Pulmonary artery endothelial cell (primary cell): ENCODE measurements at places on chromosomes 4 and X.

DNA sequence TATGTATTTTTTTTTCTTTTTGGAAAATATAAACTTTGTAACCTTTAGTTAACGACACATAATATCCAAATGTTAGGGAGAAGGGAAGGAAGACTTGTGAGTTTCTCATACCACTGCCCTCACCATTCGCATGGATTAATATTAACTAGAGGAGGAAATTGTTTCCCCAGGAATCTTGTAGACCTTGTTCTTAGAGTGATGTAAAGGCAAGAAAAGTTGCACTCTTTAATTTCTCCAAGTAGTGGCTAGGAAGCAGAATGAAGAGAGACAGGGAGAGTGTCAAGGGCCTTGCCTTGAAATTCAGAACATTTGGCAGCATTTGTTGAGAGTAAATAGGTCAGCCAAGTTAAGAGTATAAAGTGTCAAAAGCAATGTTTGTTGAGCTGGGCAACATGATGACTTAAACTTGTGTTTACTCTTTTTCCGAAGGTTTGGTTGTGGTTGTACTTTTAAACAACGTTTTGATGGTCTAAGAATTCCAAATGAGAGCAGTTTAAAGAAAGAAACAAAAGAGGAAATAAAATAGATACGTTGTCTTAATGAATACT, 105.7 kb downstream of the TENM3 start:
- no peak for DNase-seq

DNA sequence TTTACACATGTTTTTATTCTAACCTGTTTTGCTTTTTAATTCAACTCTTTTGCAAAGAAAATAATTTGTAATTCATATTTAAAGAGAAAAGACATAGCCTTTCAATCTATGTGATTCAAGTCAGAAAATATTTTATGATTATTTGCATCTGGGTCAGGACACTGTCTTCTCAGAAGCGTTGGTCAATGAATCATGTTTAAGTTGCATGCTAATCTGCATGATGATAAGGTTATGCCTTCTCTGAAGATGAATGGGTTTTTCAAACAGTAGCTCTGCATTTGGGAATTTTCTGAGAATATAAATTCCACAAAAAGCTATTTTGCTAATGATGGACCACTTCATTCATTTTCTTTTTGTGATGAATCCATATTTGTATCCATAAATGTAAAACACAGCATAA, 282.5 kb downstream of the TMA16 start:
- no peak for DNase-seq

DNA sequence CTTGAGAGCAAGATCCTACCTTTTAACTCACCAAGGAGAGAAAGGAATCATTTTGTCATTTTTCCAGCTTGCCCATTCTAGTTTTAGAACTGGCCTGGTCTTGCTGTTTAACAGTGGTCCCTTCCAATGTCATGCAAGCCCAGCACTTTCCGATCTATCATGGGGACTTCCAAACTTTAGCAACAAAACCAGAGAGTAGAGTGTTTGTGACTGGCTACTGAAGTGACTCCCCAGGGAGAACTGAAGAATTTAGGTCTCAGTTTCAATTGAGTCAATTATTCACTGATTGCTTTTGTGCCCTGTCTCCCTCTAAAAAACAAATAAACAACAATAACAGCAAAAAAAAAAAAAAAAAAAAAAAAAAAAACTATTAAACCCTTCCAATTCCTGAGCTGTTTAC, 108.3 kb downstream of the LHFPL1 start:
- no peak for DNase-seq

DNA sequence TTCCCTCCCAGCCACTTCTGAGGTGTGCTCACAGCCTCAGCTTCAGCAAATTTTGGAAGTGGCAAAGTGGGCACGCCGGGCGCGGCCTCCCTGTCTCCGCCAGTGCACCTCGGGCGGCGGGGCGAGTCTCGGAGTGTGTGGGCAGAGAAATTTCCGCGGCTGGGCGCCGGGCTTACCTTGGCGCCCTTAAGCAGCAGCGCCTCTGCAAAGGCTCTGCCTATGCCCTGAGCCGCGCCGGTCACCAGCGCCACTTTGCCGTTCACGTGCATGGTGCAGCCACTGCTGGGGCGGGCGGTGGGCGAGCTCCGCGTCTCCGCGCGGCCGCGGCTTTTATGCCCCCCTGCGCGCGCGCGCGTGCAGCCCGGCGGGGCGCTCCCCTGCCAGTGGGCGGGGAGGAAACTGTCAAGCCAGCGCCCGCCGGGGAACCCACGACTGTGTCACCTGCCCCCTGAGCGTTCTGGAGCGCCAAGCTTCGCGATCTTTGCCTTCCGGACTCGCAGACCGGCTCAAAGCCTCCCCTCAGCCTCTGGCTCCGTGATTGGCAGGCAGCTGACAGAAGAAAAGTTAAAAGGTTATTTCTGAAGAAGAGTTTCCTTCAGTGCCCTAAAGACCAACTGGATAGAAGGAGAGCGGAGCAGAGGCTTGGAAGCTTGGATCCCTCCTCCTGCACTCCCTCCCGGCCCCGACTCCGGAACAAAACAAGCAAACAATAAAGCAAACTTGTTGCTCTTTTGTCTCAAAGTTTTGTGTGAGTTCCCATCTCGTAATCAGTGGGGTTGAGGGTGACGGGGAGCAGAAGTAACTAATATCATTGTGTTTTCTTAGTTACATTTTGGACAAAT, at the start of gene HPGD:
HPGD (minus strand) TSS at position 306 of the 842 bp plus-strand sequence; CDS start at position 269, 37 bp downstream.
- DNase-seq, result no peak

GRCh38 chrX:45768666-45769236, 568.1 kb upstream of the DIPK2B start:
- DNase-seq, result no peak

DNA sequence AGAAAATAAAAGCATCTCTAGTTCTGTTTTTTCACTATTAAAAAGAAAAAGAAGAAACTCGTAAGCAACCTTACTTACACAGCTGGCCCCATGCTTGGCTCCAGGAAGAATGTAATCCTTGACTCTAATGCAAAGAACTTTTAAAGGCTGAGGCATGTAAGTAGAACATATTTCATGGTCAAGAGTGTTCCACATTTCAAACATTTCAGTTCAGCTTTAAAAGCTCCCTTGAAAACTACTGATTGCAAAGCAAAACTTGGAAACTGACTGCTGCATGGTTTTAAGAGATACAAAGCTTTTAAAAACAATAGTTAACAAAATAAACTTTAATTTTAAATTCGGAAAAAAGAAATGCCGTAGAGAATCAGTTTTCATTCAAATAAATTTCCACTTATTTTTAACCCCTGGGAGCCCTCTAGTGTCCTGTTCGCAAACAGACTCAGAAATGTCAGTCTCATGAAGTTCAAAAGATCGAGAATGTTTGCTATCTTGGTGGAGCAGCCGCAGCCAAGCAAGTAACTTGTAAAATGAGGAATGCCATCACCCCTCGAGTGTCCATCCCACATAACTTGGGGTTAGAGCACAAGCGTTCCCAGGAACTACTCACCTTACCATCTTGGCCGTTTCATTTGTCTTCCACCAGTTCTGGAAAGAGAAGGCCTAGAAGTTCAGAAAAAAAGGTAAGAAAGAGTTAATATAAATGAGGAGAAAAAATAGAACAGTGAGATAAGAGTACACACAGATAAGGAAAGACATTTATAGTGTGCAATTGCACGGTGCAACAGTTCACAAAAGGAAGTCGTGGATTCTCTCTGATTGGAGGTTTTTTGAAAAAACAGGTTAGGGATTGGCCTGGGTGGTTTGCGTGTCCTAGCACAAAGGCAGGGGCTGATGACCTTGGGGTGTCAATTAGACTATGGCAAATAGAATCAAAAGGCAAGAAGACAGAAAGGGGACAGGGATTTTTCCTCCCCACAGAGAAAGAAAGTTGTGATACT, at the start of gene GASK1B:
GASK1B (minus strand) TSS at position 765 of the 998 bp plus-strand sequence. CDS start 1,650 bp downstream, outside the sequence.
- DNase-seq, result no peak

- no peak for DNase-seq
These were observed 17.6 kb downstream of the GRIA3 start for GRCh38 chrX:123201720-123202119.

DNA sequence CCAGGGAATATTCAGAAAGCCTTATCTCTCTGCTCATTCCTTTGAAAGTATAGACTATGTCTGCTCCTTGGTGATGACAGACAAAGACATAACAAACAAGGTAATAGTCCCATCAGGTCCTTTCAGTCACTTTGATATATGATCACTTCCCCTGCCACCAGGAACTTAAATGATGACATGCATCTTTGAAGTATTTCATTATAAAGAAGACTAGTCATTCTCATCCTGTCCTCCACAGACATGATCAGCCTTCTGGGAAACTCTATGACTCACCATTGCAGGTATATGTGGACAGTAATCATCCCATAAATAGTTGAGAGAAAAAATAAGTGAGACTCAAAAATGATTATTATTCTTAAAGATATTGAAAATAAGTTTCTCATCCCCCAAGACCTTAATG, 117.5 kb upstream of the VCX2 start:
- no peak for DNase-seq

- no peak for DNase-seq
These were observed 67.8 kb downstream of the REPS2 start for GRCh38 chrX:17014216-17014615.

DNA sequence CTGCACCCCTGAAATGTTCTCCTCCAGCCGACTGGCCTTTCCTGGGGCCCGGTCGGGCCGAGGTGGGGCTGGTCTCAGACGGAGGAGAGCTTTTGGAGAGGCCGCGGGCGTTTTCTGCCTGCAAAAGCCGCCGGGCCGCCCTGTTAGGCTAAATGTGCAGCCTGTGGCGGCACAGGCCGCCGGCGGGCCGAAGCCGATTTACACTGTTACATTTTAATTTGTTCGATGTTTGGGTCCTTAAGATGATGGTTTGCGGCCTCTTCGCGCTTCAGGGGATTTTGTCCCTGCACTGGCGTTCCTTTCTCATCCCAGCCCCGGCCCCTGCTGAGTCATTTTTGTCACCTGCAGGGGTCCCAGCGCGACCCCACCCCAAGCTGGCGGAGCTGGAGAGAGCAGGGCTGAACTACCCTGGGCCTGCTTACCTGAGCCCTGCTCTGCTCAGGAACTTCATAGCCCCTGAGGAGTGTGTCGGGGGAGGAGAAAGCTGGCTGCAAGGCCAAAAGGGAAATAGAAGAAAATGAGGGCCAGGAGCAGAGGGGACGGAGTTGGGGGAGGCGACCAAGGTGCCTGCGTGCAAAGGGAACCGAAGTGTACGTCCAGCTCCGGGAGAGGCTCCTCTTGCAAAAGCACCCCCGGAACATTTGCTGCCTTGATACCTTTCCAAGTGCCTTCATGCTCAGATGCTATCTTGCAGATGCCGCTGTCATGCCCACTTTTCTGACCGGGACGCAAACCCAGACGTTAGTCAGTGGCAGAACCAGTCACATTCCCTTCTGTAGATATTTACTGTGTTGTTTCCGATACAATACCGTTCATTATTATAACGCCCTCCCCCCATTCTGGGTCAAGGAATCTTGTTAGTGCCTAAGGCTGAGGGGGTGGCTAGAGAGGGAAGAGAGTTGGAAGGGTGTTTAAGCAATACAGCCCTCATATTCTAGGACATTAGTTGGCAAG, 977 bp upstream of the RBBP7 start:
- no peak for DNase-seq

DNA sequence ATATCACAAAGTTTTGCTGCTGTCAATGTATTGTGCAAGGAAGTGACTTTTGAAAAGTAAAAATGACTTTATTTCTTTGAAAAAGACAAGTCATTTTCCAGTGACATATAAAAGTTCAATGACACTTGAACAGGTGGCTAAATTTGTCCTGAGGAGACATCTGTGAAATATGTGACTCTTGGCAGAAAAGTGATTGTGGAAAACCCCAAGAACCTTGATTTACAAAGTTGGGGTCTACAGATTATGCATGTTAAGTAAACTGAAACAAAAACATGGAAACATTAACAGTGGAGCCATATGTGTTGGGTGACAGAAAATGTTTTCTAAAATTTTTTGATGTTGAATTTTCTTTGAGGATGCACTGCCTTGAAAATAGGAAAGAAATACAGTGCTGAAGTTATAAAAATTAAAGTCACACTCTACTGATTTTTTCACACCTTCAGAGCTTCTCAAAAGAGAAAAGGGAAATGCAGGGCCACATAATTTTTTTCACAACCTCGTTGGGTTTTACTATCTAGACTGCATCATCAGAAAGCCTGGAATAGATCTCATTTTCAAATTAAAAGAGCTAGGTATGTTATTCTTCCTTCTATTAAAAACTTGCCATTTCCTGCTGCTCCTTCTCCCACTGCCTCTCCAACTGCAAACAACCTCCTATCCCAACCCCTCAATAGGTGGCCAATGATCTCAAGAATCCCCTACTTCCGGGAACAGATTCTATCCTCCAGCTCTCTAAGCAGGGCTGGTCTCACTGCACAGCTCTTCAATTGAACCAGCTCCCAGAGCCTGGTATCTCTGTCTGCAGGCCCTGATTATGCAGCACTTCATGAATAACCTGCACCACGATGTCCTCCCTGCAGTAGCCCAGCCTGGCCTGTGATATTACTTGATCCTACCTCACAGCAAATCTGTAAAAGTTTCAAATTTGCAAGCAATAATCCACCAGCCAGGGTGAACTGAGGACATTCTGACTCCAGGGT, 570.8 kb upstream of the CPEB2 start:
- no peak for DNase-seq

DNA sequence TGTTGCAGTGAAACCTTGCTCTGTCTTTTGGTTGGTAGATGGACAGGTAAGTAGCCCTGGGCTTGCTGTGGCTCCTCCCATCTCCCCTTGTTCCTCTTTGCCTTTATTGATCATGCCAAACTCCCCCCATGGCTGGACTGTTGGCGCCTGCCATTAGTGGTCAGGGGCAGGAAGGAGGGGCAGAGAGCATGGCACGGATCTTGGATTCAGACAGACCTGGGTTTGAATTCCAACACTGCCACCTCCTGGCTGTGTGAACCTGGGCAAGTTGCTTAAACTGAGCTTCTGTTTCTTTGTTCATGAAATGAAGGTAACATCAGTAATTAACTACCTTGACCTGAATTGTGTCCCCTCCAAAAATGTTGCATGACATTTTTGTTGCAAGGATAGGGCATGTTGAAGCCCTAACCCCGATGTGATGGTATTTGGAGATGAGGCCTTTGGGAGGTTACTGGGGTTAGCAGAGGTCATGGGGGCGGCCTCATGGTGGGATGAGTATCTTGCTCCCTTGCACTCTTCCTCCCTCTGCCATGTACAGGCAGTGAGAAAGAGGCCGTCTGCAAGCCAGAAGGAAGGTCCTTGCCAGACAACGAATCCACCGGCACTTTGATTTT, 6.0 kb downstream of the SLC2A9 start:
- DNase-seq, result peak; percentile 43

DNA sequence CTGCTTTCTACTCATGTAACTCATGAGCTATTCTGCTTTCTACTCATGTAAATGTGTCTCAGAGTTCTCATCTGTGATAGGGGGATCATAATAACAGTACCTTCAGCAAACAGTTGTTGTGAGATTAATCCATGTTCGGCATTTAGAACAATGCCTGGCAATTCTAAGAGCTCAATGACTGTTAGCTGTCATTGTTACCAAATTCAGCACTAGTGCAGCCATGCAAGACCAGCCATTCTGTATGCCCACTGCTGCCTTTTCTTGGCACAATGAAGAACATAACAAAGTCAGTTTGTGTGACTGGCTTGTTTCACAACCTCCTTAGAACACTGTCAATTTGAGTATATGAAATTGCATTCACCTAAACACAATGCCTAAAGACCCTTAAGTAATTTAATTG, 163.2 kb downstream of the ANK2 start:
- no peak for DNase-seq
